NCI-H1694 treated with DMSO at 0.1 percent for 48 hours (cell line): ENCODE measurements at places on chromosomes 3 and 15.
A peak's percentile ranks its signal among the peaks of the same experiment; 100 is the strongest.

DNA sequence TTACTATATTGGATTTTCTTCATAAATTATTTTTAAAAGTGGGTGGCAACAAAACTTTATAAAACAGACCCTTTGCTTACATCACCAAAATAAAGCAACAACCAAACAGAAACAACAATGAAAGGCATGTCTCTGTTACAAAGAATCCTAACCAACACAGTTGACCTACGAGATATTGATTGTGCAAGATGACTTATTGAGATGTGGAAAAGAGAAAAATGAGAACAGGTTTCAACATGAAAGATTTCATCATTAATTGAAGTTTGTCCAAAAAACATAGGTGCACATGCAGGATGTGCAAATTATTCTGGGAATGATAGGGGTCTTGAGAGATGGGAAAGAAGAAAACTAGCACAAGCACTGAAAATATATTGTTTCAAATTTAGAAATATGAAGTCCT is 9.0 kb downstream of the GMNC start:
- no peak for DNase-seq

DNA sequence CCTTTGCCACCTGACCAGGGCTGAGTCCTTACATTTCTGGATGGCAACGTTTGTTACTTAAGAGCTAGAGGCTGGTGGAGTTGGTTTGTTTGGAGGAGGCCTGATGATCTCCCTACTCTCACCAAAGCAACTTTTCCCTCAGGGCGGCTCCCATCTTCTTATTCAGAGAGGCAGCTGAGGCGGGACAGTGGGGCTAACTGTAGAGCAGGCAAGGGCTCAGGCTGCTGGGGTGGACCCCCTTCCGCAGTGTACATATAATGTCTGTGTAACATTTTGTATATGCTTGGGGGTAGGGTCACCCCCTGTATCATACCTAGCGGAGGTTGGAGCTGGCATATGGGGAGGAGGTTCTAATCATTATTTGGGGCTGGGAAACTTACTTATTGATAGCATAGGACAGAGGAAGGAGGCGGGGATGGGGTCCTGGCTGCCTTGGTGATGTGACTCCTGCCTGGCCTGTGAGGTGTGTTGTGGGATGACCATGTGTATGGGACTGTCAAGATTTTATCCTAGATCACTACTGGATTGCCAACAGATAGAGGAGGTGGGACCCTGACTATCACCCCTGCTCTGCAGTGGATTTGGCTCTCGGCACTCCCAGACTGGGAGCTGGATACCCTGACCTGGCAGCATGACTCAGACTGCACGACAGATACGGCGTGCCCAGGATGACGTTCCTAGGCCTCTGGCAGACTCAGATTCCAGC is 52.5 kb upstream of the UBE2Q2 start:
- no peak for DNase-seq

GRCh38 chr15:69891070-69891536 is 206.6 kb downstream of the TLE3 start:
- no peak for DNase-seq

- no peak for DNase-seq
Measured at GRCh38 chr3:178343433-178344038, 192.7 kb upstream of the KCNMB2 start.

- DNase-seq, result peak; percentile 13
Measured at GRCh38 chr15:48392356-48392755, 61.1 kb downstream of the DUT start.

DNA sequence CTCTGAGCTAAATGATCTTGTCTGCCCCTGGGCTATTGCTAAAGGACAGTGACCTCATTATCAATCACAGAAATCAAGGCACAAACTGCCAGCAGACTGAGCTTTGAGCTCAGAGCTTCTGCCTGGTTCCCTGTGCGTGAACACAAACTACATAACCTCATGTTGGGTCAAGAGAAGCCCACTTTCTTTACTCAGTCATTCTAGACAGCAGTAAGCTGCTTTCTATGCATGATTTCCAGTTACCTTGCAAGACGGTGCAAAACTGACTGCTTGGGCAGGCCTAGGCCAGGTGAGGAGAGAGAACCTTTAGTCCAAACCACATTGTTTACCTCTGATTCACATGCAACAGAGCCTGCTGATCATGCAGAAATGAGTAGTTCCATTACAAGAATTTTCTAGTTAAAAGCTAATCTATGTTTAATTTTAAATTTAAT is 75.1 kb downstream of the ARRDC4 start:
- no peak for DNase-seq

GRCh38 chr3:114214542-114215341 is 22.6 kb downstream of the ZNF80 start:
- DNase-seq, result no peak

DNA sequence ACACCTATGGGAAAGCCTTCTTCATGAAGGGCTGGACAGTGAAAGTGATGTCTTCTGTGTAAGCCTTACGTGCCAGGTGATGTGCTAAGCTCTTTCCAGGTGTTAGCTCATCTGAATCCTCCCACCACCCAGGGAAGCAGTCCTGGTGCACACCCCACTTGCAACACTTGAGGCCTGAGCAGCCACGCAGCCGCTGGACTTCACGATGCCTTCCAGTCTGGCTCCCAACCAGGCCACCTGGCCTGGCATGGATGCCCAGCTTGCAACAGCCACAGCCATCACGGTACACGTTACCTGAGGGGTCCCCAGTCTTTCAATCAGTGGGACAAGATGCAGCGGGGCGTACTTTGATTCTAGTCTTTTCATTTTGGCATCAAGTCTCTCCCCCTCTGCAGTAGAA is 35.8 kb downstream of the NIPA2 start:
- DNase-seq, result no peak

- no peak for DNase-seq
Measured at GRCh38 chr15:89714775-89715174, 24.2 kb downstream of the WDR93 start.

- DNase-seq, result peak; percentile 37
Measured at GRCh38 chr3:151926956-151927355, 53.5 kb downstream of the SUCNR1 start.

- DNase-seq, result no peak
Measured at GRCh38 chr3:59595830-59596229, 546.0 kb upstream of the CFAP20DC start.

- no peak for DNase-seq
Measured at GRCh38 chr3:102006812-102007485, 157.6 kb downstream of the NFKBIZ start.

GRCh38 chr3:128415200-128415772 is 51.4 kb downstream of the DNAJB8 start:
- DNase-seq, result no peak

- no peak for DNase-seq
Measured at GRCh38 chr3:45676325-45677032, 12.7 kb upstream of the SACM1L start.

DNA sequence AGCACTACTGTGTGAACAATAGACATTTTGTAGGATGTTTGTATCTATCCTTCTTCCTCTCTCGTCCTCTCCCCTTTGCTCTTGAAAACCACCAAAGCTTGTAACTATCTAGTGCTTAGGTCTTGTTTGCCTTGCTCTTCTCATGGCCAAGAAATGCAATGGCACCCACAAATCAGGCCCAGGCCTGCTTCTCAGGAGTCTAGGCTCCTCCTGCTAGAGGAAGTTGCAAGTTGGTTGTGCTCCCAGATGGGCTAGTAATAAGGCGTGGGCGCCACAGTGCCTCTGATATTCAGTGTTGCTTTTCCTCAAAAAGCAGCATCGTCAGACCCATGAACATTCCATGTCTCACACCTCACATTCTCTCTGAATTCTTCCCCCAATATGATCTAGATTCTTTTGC is 28.7 kb downstream of the ZNF385D start:
- no peak for DNase-seq

DNA sequence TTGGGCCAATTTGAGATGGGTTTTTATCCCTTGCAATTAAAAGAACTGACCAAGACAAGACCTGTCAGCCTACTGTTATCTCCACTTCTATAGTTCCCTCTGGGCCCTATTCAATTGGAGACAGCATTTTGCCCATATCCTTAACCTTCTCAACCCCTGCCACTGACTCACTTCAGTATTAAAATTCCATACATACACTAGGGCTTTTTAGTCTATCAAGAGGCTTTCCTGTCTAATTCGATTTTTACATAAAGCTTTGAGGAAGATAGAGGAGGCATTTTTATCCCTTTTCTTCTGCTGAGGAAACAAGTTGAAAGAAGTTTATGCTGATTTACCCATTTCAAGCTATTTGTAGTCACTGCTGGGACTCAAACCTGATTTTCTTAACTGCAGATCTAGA is 51.1 kb downstream of the GTF2E1 start:
- no peak for DNase-seq

DNA sequence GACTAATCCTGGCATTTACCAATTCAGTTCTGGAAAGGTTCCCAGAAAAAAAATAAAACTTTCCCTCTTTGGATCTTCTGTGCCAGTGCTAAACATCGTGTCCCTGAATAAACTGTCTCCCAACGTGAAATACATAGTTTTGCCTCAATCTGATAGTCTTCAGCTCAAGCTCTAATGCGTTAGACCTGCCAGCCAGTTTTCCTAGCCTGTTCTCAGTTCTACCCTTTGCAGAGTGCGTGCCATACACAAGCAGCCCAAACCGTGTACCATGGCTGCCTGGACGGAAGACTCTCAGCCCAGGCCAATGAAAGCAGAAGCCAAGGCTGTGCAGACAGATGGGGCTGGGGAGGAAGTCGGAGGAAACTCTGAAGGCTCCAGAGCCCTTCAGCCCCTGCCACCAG is 11.4 kb upstream of the OCA2 start:
- DNase-seq, result no peak

DNA sequence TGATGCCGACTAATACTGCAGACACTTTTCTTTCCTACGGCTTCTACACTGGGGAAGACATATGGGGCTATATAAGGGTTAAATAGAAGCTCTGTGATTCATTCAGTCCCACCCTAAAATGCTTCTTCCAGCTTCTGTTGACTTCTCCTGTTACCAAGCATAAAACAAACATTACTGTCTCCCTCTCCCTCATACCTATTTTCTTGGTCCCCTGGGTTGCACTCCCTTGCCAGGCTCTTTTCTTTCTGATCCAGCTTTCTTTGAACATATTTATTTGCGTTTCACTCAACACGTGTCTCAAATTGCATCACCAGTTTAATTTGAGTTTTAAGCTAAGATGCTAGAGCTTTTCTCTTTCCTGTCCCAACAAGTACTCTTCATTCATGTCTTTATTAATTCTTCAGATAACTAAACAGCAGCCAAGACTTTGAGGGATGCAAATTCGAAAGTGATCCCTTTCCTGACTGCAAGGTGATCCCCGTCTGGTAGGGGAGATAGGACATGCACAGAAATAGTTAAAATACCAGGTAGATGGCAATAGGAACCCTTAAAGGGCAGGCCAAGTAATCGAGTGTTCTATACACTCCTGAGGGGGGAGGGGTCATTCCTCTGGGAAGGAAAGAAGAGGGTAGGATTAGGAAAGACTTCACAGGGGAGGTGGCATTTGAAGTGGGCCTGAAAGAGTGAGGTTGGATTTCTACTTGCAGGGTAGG is 198.6 kb upstream of the BCL6 start:
- no peak for DNase-seq

DNA sequence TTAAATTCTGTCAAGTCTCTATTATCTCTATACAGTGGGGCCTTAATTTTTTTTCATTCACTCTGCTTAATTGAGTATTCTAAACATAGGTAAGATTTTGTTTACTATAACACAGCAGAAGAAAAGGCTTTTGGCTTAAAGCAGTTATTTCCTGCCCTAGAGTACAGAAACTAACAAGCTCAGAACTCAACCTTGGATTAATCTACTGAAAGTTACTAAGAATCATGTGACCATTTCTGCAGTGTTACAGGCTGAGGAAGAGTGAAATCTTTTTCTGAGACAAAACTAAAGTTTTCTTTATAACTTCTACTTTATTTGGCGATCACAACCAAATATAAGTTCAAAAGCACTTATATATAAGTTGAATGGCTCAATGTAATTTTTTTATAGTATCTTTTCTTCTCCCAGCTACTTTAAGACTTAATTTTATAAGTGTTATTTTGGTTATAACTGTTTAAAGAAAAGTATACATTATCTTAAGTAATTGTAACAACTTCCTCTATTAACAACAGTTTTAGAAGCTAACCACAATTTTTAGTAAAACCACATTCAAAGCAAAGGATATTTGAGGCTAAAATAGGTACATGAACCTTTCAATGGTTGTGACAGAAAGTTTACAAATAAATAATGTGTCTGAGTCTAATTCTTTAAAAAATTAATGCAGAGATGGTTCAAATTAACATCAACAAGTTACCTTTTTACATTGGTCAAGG is 240.6 kb upstream of the NAALADL2 start:
- no peak for DNase-seq

GRCh38 chr3:149449799-149450198 is 24.7 kb upstream of the TM4SF4 start:
- DNase-seq, result no peak

- no peak for DNase-seq
Measured at GRCh38 chr15:100405179-100405578, 63.4 kb upstream of the ADAMTS17 start.

- DNase-seq, result no peak
Measured at GRCh38 chr3:195259154-195259474, 11.8 kb downstream of the XXYLT1 start.

DNA sequence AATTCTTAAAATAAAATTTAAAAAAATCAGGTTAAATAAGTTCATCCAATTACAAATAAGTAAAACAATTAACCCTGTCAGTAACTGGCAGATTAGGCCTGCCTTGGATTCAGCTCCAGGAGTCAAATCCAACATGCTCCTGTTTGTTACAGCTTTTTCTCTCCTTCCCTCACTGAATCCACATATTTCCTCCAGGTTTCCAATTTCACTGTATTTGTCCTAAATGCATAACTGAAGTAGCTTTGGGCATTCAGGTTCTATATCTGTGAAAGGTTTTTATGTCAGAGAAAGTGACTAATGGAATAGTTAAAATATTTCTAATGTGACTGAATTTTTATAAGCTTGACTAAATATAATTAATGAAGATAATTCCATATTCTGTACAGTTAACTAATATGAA is 79.7 kb downstream of the IFT80 start:
- DNase-seq, result no peak

DNA sequence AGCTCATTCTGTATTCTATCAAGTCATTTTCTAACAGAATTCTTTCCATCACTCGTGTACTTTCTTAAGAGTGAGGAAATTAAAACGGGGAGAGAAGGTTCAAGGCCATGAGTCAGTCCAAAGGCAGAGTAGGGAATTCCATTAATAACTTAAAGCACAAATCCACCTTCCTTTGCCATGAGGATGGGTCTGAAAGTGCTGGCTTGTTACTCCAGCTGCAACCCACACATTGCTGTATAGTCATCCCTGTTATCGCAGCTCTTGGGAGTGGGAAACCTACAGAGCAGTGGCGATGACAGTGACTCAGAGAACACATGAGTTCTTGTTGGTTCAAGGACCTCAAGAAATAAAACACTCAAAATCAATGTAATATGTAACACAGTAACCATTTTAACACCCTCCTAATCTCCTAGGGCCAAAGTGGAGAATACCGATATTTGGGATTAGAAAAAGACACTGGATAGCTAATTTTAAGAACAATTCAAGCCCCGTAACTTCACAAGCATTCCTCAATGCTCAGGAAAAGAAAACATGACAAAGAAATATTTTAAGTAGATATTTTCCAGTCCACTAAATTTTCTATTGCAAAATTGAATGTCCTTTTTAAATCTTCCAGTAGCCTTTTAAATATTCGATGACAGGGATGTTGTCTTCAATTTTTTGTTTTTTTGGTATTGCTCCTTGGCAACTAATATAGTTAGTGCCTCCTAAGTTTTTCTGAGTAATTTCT is 179.9 kb upstream of the THBS1 start:
- DNase-seq, result no peak

GRCh38 chr3:185420762-185421161 is 57.8 kb downstream of the MAP3K13 start:
- peak; percentile 75 for DNase-seq
